ENCODE measurements at places on chromosomes 1 and 21.

DNA sequence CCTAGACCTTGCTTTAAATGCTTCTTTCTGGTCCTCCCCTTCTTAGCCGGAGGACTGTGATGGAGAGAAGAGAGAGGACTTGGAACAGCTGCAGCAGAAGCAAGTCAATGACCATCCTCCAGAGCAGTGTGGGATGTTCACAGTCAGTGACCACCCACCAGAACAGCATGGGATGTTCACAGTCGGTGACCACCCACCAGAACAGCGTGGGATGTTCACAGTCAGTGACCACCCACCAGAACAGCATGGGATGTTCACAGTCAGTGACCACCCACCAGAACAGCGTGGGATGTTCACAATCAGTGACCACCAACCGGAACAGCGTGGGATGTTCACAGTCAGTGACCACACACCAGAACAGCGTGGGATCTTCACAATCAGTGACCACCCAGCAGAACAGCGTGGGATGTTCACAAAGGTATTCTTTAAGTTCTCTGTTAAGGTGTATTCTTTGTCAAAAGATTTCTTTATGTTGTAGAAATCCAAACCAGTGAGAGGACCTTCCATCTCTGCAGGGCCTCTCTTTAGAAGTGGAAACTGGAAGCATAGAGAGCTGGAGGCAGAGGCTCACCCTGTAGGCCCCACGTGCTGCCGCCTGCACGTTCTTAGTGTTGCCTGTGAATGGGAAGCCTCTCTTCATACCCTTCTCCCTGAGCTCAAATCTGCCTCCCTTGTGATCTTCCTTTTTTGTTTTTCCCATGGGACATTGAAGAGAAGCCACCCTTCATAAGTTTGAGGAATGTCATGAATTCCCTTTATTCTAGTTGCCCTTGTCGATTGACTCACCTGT is 10.6 kb downstream of the PCNT start:
- no peak for DNase-seq

DNA sequence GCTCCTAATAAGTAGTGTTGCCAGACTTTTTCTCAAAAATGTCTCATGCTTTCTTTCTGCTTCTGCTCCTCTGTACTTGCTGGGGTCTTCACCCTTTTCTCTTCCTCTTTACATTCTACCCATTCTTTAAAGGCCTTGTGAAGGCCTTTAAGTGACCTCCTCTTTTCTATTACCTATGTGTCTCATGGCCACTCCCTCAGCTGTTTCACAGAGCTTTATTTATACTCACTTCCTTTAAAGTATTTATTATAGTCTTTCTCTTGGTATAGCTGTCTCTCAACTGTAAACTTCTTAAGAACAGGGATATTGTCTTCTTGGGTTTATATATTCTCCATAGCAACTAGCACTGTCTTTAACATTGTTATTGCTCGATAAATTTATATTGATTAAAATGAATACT is 792 bp downstream of the GOLPH3L start:
- no peak for DNase-seq

DNA sequence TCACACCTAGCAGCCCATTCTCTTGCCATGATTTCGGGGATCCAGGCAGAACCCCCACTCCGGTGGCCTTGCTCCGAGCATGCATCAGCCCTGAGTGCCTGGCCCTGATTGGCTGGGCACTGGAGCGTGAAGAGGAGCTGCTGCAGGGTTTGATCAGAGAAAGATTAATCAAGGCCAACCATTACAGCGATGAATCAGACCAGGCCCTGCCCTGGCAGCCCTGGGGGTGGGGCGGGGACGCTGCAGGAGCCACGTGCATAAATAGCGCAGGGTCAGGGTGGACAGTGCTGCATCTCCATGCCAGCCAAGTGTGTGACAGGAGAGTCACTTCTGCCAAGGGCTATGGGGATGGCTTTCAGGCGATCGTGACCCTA is 3.4 kb upstream of the FAM131C start:
- DNase-seq: no peak

- DNase-seq: no peak
Observed at GRCh38 chr1:48200166-48200900, 22.2 kb upstream of the SLC5A9 start.

DNA sequence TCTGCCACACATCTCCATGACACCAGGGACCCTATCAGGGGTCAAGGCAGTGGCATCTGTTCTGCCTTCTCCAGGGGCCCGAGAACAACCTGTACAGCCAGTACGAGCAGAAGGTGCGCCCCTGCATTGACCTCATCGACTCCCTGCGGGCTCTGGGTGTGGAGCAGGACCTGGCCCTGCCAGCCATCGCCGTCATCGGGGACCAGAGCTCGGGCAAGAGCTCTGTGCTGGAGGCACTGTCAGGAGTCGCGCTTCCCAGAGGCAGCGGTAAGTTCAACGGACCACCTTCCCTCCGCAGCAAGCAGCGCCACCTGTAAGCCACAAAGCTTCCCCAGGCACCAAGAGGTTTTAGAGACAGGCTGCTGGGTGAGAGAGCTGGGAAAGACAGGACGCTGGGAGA is 15.9 kb downstream of the MX2 start:
- no peak for DNase-seq

GRCh38 chr1:241202401-241202800 is 154.6 kb downstream of the RGS7 start:
- DNase-seq: no peak

DNA sequence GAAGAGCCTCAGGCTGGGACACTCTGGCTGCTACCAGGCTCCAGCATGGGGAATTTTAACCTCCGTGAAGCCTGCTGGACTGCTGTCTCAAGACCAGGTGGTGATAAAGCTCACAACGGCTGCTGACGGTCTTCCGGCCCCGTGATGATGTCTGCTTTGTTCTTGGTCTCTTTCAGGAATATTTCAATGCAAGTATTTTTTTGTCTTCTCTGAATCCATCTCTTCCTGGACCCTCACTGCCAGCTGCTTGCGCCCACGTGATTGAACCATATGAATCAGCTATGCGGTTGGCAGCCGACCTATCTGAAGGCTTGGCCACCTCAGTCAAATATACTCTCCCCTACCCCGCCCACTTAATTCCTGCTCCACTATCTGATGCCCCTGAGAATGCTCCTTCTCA is 14.6 kb upstream of the SLC6A17 start:
- no peak for DNase-seq

DNA sequence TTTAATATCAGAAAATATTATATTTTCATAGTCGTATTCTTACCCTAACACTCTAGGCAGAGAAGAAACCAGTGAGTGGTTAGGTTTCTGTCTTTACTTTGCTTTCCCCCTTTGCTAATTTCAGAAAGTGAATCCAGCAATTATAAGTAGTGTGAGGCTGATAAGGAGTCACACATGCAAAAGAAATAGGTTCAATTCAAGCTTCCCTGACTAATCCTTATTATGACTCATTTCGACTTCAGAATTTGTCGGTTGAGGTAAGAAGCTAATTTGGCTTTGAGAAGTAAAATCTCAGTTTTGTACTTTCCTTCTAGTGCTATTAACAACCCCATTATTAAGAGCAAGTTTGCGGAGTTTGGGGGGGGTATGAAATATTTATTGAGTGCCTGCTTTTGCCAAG is 22.4 kb downstream of the ESRRG start:
- no peak for DNase-seq

DNA sequence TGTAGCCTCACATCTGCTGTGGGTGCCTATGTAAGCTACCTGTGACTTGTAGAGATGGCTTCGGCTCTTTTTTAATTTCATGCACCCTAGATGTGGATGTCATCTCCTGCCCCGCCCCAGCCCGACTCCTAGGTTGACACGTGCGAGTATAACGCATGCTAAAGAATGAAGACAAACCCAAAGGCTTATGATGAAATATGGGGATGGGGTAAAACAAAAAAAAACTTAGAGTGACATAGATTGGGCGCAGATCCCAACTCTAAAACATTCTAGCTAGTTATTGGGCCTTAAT is 613 bp upstream of the ERO1B start:
- no peak for DNase-seq

GRCh38 chr21:32009263-32009662 is 136.4 kb downstream of the HUNK start:
- no peak for DNase-seq

All from astrocyte of the cerebellum (primary cell).